ENCODE measurements at places on chromosomes 4 and X. TPM values are rescaled to one million over a fixed set of nuclear protein-coding genes. Genes with fewer than 3 reads are reported as not detected.

DNA sequence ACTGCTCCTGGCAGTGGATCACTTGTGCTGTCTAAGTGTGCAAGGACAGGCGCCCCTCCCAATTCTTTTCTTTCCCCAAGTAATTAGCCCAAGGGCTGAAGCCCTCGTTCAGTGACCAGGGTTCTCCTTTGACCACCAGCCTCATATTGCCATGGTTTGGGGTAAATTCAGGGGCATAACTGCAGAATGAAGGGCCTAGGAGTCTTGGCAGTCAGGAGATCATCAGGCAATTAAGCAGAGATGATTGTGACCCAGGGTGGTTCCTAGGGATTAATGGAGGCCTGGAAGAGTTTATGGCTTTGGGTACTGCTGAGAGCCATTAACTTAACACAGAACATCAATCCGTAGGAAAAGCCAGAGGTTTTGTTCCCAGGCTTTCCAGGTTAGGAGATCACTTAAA is 170.7 kb downstream of the PTTG2 start:
- no peaks in the 10 kb centered on the region for H3K27me3 ChIP-seq
- H3K27ac ChIP-seq, result no peak overlapping the region
- H3K4me3 ChIP-seq, result no peak overlapping the region
- peaks cover 17% of the 10 kb centered on the region for H3K4me1 ChIP-seq
- no peak for DNase-seq

DNA sequence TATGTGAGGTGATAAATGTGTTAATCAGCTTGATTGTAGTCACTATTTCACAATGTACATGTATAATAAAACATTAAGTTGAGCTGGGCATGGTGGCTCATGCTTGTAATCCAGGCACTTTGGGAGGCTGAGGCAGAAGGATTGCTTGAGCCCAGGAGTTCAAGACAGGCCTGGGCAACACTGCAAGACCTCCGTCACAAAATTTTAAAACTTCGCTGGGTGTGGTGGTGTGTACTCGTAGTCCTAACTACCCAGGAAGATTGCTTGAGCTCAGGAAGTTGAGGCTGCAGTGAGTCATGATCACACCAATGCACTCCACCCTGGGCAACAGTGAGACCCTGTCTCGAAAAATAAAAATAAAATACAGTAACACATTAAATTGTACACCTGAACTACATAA is 20.1 kb downstream of the LYAR start:
- H3K36me3 ChIP-seq, result peaks cover 31% of the 10 kb centered on the region
- H3K4me3 ChIP-seq, result no peak overlapping the region
- DNase-seq, result no peak
- no peaks in the 10 kb centered on the region for H3K27me3 ChIP-seq

F8A3 gene
- polyA plus RNA-seq, result 2.0 TPM

DNA sequence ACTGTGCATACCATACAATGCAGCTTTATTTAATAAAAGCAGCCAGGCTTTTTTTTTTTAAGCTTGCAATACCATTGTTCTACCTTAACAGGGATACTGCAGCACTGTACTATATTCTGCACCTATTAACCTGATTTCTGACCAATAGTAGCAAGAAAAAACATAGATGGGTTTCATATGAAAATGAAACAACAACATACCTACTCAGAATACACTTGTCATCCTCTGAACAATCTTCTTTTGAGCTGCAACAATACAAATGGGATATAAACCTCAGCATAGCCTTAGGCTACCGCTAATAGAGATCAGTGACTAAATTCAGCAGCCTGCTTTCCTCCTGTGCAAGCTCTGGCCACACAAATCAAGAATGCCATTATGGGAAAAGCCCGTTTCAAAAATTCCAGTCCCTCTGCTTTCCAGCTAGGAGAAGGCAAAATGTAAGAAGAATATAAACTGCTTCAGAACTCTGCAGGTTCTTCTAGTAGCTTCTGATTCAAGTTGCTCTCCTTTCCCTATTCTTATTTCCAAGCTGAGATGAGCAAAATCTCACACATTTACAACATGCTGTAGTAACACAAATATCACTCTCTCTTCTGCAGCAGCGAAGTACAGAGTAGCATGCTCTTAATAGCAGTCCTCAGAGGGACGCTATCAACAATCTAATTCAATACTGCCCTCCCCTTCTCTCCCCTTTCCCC is 143.4 kb downstream of the KLHL13 start:
- H3K27me3 ChIP-seq, result no peaks in the 10 kb centered on the region
- no peak for DNase-seq
- H3K4me1 ChIP-seq, result no peaks in the 10 kb centered on the region
- no peaks in the 10 kb centered on the region for H3K36me3 ChIP-seq
- no peak overlapping the region for H3K27ac ChIP-seq

GRCh38 chr4:21948347-21949072 is at the start of gene KCNIP4:
Gene KCNIP4, minus strand, starts transcription at chr4:21948772.
- H3K27ac ChIP-seq, result no peak within 1 kb of the TSS
- no peaks in the 10 kb centered on the region for H3K36me3 ChIP-seq
- DNase-seq, result no peak
- no peaks in the 10 kb centered on the region for H3K4me1 ChIP-seq

DNA sequence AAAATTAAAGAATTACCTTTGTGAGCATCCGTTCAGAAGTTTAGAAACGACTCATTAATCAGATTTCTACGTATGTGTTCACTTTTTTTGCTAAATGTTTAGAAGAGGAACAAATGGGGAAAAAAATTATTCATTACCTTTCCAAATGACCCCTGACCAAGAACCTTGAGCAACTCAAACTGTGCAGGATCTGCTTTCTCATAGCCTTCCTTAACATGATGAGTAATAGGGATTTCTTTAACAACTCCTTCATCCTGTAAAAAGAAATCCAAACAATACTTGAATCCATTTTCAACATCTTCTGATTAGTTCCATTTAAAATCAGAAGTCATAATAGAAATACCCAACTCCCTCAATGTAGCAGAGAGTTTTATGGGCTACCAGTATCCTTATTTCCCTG is 32.1 kb downstream of the RPS6KA6 start:
- no peaks in the 10 kb centered on the region for H3K36me3 ChIP-seq
- H3K4me3 ChIP-seq, result no peak overlapping the region
- H3K4me1 ChIP-seq, result no peaks in the 10 kb centered on the region
- no peaks in the 10 kb centered on the region for H3K27me3 ChIP-seq

DNA sequence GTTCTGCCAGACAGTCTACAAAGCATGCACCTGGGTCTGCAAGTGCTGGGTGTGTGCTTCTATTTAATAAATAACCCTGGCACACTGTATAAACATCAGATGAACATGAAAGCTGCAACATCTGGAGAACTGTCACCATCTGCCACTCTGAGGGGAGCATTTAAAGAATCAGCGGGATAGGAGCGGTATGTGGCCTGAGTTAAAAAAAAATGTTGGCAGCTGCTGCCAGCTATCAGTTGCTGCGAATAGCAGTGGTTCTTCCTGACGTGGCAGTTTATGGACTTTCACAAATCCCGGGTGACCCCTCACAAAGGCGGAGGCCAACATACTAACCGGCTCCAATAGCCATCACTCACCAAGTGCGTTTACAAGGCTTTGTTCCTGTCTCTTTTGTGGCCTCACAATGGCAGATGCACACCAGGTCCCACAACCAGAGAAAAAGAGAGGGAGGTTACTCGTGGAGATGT is 95.1 kb downstream of the RASL11B start:
- no peak overlapping the region for H3K4me3 ChIP-seq
- H3K27ac ChIP-seq, result peak overlapping the region; percentile 84
- H3K36me3 ChIP-seq, result no peaks in the 10 kb centered on the region
- peak; percentile 58 for DNase-seq
- H3K27me3 ChIP-seq, result no peaks in the 10 kb centered on the region

GRCh38 chr4:139921429-139922184 is 232.4 kb downstream of the MAML3 start:
- peaks cover 11% of the 10 kb centered on the region for H3K4me1 ChIP-seq
- DNase-seq, result no peak
- H3K4me3 ChIP-seq, result no peak overlapping the region

SMR3B gene
- not detected for polyA plus RNA-seq

SMARCAD1 gene
- 10.5 TPM for polyA plus RNA-seq

DNA sequence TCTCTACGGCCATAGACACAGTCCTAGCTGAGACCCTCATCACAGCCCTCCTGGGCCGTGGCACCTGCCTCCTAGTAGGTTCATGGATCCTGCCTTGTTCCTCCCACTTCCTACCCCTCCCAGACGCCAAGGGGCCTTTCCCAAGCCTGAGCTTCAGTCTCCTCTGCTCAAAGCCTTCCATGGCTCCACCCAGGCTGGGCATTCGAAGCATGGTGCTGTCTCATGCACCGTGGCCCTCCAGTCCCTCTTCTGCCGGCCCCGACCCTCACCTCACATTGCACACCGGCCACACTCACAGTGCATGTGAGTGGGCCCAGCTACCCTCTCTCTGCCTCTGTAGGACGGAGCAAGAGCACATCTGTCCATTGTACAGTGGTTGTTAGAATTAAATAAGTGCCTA is 21.7 kb upstream of the KIAA0232 start:
- H3K27ac ChIP-seq, result no peak overlapping the region
- peaks cover 38% of the 10 kb centered on the region for H3K27me3 ChIP-seq
- no peaks in the 10 kb centered on the region for H3K4me1 ChIP-seq
- no peak overlapping the region for H3K4me3 ChIP-seq
- DNase-seq, result no peak
- no peaks in the 10 kb centered on the region for H3K36me3 ChIP-seq

DNA sequence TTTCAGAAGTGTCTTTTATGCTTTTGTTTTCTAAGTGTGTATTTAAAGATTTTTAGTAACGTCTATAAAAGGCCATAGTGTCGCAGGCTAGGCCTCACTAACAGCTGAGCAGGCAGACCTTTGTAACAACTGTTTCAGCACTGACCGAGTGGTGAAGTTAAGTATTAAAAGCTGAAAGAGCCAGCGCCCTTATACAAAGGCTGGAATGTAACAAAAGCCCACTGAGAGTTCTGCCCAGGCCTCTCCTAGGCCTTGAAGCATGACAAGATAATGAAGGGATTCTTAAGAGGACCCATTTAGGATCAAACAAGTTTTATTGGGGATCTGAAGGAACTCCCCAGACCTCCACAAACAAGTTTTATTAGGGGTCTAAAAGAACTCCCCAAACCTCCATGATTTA is 722.5 kb upstream of the PRKX start:
- no peak overlapping the region for H3K4me3 ChIP-seq
- H3K4me1 ChIP-seq, result no peaks in the 10 kb centered on the region
- no peaks in the 10 kb centered on the region for H3K27me3 ChIP-seq

GRCh38 chr4:141415651-141416050 is 195.0 kb downstream of the ZNF330 start:
- peak; percentile 29 for DNase-seq
- peaks cover 15% of the 10 kb centered on the region for H3K4me1 ChIP-seq
- H3K27me3 ChIP-seq, result no peaks in the 10 kb centered on the region
- no peak overlapping the region for H3K27ac ChIP-seq
- H3K36me3 ChIP-seq, result no peaks in the 10 kb centered on the region
- no peak overlapping the region for H3K4me3 ChIP-seq

- H3K36me3 ChIP-seq, result no peaks in the 10 kb centered on the region
- H3K27me3 ChIP-seq, result peaks cover 5% of the 10 kb centered on the region
- no peaks in the 10 kb centered on the region for H3K4me1 ChIP-seq
- no peak overlapping the region for H3K4me3 ChIP-seq
- H3K27ac ChIP-seq, result no peak overlapping the region
These were observed 140.9 kb upstream of the KLF3 start for GRCh38 chr4:38523054-38523453.

PFKFB1 gene
- polyA plus RNA-seq, result 0.10 TPM

RTL5 gene
- 2.5 TPM for polyA plus RNA-seq

FGB gene
- polyA plus RNA-seq, result not detected

RHOXF2 gene
- polyA plus RNA-seq, result not detected

GPR50 gene
- not detected for polyA plus RNA-seq

IBSP gene
- not detected for polyA plus RNA-seq

DNA sequence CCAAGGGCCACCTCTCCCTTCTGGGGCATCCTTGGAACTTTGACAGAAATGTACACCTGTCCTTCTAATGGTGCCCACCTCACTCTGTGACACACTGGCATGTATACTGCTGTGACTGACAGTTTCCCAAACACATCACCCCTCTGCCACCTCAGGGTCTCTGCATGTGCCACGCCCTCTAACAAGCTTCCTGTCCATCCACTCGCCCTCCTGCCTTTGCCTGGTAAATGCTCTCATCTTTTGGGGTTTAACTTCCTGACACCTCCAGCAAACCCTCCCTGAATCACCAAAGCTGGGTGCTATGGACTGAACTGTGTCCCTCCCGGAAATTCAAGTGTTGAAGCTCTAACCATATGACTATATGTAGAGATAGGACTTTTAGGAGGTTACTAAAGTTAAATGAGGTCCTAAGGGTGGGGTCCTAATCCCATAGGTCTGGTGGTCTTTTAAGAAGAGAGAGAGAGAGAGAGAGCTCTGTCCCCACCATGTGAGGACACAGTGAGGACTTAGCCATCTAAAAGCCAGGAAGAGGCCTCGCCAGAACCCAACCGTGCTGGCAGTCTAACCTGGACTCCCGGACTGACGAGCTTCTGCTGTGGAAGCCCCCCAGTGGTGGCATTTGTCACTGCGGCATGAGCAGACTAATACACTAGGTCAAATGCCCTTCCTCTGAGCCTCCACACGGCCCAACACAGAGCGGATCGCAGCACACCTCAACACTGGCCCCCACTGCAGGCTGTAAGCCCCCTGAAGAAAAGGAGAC is 95.6 kb downstream of the AFAP1 start:
- no peaks in the 10 kb centered on the region for H3K27me3 ChIP-seq
- H3K4me3 ChIP-seq, result no peak overlapping the region
- H3K27ac ChIP-seq, result peak overlapping the region; percentile 99
- H3K4me1 ChIP-seq, result peaks cover 37% of the 10 kb centered on the region
- DNase-seq, result peak; percentile 89
- peaks cover 38% of the 10 kb centered on the region for H3K36me3 ChIP-seq

DNA sequence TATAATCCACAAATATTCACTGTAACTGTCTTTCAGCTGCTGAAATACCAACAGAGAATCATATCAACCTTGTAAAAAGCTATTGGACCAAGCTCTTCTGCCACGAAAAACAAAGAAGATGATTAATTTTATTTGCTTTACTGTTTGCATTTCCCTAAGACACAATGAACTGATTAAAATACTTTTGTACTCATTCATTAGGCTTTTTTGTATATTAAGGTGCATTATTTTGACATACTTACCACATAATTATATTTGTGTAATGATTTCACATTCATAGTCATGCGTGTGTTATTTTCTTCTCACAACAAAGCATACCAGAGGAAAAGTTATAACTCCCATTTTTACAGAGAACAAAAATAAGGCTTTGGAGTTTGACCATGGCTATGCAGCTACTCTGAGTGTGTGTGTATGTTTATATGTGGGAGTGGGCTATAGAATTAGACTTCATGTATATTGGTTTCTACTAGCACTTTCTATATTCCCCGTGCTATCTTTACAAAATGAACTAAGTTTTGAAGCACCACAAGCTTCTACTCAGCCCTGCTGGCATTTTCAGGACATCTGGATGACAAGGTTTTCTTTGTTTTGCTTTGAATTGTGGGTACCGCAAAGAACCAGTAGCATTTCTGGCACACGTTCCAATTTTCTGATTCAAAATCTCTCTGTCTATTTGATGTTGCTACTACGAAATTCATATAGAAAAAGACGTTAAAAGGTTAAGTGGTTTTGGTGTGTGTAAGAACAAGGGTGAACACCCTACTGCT is 11.0 kb upstream of the FGF5 start:
- no peaks in the 10 kb centered on the region for H3K36me3 ChIP-seq
- peak; percentile 58 for DNase-seq
- peaks cover 11% of the 10 kb centered on the region for H3K4me1 ChIP-seq
- H3K27me3 ChIP-seq, result no peaks in the 10 kb centered on the region

ADAMTS3 gene
- polyA plus RNA-seq, result 0.66 TPM

All from IMR-90 (cell line).